AG04450 (cell line): ENCODE measurements at places on chromosomes 6 and 20. TPM values are rescaled to one million over a fixed set of nuclear protein-coding genes. Genes with fewer than 3 reads are reported as not detected.

Gene ABT1
- polyA plus RNA-seq: 12.8 and 14.9 TPM in 2 replicates

Gene PAK5
- not detected in 2 replicates for polyA plus RNA-seq

- no peak for DNase-seq
Measured at GRCh38 chr20:2169456-2170088, 67.9 kb downstream of the STK35 start.

- DNase-seq: no peak
Measured at GRCh38 chr20:20955892-20956291, 150.3 kb downstream of the LINC00237 start.

- DNase-seq: no peak
Measured at GRCh38 chr6:107611094-107611810, 121.3 kb downstream of the SOBP start.

DNA sequence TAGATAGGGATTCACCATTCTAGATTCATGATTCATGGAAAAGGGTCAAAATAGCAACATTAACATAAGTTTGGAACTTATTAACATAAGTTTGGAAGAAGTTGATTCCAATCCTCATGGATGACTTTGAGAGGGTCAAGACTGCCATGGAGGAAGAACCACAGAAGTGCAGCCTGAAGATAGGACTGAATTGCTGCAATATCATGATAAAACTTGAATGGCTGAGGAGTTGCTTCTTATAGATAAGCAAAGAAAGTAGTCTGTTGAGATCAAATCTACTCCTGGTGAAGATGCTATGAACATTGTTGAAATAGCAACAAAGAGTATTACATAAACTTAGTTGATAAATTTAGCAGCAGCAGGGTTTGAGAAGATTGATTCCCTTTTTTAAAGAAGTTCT lies 62.2 kb downstream of the GMDS start:
- DNase-seq: no peak

- no peak for DNase-seq
Measured at GRCh38 chr6:56915832-56916231, 39.1 kb upstream of the BEND6 start.
